ENCODE measurements at places on chromosomes 3 and 15. TPM values are rescaled to one million over a fixed set of nuclear protein-coding genes. Genes with fewer than 3 reads are reported as not detected.
A peak's percentile ranks its signal among the peaks of the same experiment; 100 is the strongest.

HMCES gene
- polyA plus RNA-seq, result 19.9 TPM

DNA sequence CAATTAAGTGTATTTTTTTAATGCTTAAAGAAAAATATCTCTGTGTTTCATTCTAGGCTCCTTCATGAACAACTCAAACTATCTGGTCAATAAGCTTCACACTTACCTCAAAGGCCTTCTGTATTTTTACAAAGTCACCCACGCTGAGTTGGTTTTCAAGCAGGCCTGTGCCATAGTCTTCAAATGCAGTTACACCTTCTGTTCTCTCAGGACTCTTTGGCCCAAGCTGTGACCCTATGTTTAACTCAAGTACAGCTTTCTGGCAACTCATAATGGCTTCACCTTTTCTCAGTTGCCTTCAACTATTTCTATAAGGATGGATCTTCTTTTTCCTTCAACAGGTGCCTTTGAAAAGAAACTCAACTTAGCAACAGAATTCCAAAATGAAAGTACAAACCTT, 587 bp downstream of the WDR49 start:
- no peak for DNase-seq

TAGLN3 gene
- polyA plus RNA-seq, result 2.2 TPM

KIF15 gene
- 3.6 TPM for polyA plus RNA-seq

DNA sequence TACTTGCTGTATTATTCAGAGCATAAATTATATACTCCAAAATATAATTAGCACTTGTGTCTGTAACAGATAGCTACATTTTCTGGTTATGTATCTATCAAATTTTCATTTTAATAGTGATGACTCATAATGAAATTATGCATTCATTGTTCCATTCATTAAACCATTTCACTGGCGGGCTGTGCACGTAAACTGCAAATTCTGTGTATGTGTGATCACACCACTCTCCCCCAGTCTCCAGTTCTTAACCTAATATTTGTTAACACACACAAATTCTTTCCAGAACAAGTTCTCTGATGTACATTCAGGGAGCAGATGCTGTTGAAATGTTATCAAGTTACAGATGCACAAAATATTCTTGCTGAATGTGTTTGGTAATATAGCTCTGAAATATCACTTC, 3.8 kb upstream of the KCNMB2 start:
- no peak for DNase-seq

DNA sequence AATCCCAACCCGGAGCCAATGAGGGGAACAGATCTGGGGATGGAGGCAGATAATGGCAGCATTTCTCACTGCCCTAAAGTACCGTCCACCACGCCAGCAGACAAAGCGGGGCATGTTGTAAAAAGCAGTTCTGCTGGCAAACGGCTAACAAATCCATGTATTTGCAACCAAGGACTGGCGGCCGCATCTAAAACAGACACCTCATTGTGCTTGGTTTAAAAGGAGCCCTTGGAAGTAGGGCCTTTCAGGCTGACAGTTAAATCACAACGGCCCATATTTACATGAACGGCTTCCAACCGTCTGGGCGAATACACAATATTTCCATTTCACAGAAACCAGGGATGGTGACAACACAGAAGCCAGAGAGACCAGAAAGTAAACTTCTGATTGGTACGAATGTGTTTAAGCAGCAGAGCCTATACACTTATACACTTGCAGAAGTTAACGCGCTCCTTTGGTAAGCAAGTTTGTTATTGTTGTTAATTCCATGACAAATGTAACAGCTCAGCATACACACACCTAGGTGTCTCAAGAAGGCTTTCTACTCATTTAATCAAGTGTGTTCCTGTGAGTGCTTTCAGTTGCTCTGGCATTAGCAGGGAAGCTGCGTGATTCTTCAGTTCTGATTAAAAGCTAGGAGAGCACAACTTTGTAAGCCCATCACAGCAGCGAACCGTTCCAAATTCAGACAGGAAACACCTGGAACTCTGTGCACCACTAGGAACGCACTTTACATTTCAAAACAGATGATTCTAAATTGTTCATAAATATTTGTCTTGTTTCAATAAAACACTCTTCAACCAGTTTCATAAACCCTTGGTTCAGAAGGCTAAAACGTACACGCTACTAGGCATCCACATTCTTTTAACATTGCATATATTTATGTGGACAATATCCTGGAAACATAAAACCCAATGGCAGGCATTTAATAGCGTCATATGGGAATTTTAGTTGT, 112.9 kb downstream of the PDZRN3 start:
- peak; percentile 83 for DNase-seq

GRCh38 chr3:94083261-94083660, 20.4 kb downstream of the NSUN3 start:
- no peak for DNase-seq

- no peak for DNase-seq
Measured at GRCh38 chr3:172197344-172197743, 158.0 kb downstream of the FNDC3B start.

SNX22 gene
- polyA plus RNA-seq, result 0.10 TPM

GOLGA6L24 gene
- not detected for polyA plus RNA-seq

DNA sequence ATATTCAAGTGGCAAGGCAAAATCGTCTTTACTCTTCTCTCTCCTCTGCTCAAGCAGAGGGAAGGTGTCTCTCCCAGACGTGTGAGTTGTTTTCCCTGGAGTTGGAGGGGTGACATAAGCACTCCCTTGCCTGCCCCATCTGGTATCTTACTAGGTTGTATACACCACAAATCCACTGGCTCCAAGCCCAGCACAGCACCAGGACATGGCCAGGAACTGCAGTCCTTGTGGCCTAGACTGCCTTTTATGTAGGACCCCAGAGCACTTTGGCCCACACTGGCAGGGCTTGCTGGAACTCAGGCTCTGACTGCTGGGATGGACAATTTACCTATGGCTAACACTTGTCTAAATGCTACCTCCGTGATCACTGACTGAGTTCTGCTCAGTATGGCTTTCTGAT, 34.0 kb downstream of the DZIP3 start:
- DNase-seq, result no peak

DNA sequence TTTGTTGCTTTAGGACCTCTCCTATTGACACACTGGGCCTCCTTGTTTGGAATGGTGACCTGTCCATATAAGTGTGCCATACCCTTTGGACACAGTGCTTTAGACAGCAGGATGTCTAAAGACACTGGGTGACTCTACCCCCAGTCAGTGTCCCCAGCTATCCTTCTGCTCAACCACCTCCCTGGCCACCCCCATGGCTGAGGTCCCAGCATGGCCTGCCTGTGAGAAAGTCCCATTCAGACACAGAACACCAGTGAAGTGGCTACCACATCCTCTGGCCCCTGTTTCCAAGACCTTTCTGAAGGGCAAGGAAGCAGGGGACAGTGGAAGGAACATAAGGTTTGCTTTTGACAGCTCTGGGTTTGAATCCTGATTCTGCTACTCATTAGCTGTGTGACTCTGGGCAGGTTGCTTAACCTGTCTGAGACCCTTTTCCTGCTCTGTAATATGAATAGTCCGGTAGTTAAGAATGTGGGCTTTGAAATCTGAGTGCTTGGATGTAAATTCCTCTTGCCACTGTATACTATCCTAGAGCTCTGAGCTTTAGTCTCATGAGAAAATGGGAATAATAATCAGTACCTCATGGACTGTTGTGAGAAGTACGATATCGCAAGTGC, 6.3 kb upstream of the AP3S2 start:
- DNase-seq, result no peak

SKOR1 gene
- polyA plus RNA-seq, result 0.02 TPM

GRCh38 chr15:91891788-91892345, 38.4 kb downstream of the SLCO3A1 start:
- no peak for DNase-seq

DNA sequence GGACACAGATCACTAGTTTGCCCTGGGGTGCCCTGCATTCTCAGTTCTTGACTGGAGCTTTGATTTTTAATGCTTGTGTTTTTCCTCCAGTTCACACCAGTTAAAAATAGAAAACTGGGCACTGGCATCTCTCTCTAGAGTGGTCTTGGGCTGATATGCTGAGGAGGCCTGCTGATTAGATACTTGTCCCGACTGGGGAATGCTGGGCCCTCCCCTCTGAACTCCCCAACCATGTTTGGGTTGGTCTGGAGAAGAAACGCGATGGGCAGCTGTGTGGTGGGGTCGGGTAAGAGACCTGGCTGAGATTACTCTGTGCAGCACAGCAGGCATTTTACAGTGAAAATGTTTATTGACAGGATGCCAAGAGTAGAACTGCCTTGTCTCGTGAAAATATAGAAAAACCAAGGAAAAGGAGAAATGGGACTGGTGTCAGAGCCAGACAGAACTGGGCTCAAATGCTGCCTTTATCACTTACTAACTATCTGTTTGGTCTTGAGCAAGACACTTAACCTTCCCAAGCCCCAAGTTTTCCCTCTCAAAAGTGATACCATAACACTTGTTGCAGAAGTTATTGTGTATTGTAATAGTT, 1.6 kb upstream of the ACTC1 start:
- no peak for DNase-seq

All from AG04450 (cell line).